ENCODE measurements at places on chromosomes 3 and 15. TPM values are rescaled to one million over a fixed set of nuclear protein-coding genes. Genes with fewer than 3 reads are reported as not detected.

SPINK8 gene
- not detected for polyA plus RNA-seq

DNA sequence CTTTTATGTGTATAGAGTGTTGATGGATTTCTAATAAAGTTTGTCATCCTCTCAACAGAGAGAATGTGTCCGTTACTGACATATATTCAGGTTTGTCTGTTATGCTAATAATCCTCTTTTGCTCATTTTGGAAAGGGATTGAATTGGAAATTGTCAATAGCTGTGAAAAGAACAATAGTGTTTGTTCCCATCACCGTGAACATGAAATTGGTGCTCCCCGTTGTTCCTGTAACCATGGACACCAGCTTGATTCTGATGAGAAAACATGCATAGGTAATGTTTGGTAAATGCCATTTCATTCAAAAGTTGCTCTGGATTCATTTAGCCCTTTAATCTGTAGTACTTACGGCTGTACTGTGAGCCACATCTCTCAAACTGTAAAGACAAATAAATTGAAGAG lies 707.0 kb upstream of the GOLIM4 start:
- no peak for DNase-seq

INAFM2 gene
- polyA plus RNA-seq, result 16.2 TPM

DNA sequence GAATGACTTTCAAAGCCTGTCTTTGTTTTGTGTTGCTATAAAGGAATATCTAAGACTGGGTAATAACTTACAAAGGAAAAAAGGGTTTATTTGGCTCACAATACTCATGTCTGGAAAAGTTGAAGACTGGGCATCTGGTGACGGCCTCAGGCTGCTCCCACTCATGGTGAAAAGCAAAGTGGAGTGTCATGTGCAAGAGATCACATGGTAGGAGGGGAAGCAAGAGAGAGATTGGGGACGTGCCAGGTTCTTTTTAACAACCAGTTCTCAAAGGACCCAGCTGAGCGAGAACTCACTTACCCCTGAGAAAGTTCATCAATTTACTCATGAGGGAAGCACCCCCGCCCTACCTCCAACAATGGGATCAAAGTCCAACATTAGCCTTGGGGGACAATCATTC lies 929.4 kb downstream of the ROBO1 start:
- DNase-seq, result no peak

SNX4 gene
- polyA plus RNA-seq, result 8.2 TPM

DNA sequence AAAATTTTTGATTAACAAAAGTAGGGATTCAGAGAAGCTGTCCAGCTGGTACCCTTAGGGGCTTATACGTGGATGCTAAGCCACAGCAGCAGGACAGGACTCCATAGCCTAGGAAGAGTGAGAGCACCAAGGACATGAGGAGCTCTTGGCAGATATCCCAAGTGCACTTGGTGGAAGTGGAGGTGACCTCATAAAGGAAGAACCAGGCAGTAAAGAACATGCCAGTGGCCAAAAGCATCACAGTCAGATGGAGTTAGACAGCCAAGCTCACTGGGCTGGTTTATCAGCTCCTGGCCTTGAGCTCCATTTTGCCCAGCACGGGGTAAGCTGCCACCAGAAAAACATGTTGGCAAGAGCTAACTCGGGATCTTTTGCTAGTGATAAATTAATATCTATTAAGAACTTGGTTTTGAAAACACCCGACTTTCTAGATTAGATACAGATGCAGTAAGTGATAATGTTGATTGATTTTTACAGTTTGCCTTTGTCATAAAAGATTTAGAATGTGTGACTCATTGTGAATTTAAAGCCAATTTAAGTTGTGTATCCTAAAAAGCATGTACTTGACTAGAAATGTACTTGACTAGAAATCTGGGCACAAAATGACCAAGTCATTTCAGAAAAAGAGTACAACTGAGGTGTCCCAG lies 108.0 kb downstream of the CMSS1 start:
- DNase-seq, result peak; percentile 64

- DNase-seq, result no peak
These were observed 21.7 kb downstream of the NBEAL2 start for GRCh38 chr3:47000922-47001730.

DNA sequence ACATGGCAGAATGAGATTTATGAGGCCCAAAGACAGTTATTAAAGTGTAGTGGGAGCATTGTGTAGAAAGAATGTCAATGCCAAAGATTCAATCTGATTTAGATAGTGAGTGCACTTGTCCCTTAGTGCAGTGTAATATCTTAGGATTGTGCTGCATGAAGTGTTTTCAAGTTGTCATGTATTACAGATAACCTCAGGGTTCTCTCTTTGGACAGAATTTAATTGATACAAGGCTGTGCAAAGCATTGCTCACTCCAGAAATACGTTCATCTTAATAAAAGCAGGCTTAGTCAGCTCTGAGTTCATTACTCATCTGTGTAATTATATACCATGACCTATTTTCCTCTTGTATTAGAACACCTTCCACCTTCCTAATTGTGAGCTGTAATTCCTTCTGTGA lies 16.0 kb upstream of the GPR171 start:
- DNase-seq, result peak; percentile 94

DNA sequence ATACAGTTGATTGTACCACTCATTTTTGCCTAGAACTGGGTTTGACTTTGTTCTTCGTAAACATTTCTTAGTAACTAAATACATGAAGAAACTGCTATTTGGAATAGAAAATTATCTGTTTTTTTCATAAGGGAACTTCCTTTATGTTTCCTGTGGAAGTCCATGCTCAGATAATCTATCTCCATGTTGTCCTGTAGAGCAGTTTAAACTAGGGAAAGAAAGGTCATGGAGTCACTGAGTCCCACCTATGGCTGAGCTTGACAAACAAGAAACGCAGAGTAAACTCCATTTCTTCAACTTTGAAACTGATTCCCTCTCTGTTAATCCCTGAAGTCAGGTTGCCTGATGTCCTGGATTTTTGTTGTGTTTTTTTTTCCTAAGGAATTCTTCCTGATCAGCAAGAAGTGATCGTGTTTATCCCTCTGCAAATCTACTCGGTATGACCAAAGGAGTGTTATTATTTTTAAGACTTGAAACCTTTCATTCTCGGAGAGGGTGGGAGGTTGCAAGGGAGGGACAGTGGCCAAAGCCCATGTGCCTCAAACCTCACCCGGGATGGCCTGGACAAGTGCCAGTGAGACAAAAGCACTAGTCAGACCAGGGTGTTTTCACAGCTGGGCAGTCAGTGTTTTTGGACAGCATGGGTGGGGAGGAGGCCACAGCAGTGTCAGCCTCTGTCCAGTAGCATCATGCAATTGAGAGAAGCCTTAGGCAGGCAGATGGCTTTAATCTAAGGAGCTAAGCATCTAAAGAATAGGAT lies 129.8 kb upstream of the PHLDB2 start:
- no peak for DNase-seq

CIDEC gene
- polyA plus RNA-seq, result 0.07 TPM

GRCh38 chr3:23421811-23422516 lies 218.8 kb downstream of the UBE2E2 start:
- no peak for DNase-seq

KLHL25 gene
- 4.1 TPM for polyA plus RNA-seq

DNA sequence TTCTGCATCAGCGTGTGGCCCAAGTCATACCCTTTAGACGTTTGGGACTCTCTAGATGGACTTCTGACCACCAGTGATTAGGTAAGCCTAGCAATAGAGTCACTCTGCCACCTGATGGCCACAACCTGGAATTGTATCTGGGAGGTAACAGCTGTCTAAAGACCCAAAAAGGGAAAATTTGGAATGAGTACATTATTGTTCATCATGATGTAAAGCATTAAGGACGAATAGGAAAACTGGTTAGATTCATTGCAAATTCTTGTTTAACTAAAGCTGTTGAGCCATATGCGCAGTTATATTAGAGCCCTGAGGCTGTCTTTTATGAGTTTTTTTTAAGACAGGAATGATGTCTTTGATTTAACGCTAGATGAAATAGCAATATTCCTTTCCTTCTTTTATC lies 63.6 kb downstream of the FAM81A start:
- DNase-seq, result peak; percentile 86

BTLA gene
- not detected for polyA plus RNA-seq

GRCh38 chr3:41288785-41289184 lies 89.5 kb downstream of the CTNNB1 start:
- no peak for DNase-seq

DNA sequence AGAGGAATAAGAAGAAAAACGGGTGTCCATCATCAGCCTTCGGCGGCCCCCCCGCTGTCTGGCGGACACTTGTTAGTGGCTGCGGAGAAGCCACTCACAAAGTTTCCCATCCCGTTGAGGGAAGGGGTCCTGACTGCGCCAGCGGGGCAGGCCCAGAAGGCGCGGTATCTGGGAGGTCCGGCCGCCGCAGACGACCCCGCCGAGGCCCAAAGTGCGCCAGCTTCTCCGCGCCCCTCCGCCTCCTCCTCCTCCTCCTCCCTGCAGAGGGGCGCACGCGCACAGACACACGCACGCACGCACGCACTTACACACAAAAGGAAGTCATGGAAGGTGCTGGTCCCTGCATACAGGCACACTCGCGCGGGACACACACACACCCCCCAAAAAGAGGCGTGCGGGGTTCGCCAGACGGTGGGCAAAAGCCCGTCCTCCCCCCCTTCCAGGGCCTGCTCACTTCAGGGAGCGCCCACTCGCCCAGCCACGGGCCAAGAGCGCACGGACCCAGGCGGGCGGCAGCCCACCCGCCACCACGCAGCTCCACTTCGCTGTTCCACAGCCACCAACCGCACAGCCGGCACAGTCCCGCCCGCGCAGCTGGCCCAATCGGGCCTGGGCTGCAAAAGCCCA lies 18.0 kb downstream of the ZNF148 start:
- no peak for DNase-seq

- DNase-seq, result peak; percentile 91
These were observed 1.4 kb downstream of the CRTAP start for GRCh38 chr3:33115024-33115768.

DNA sequence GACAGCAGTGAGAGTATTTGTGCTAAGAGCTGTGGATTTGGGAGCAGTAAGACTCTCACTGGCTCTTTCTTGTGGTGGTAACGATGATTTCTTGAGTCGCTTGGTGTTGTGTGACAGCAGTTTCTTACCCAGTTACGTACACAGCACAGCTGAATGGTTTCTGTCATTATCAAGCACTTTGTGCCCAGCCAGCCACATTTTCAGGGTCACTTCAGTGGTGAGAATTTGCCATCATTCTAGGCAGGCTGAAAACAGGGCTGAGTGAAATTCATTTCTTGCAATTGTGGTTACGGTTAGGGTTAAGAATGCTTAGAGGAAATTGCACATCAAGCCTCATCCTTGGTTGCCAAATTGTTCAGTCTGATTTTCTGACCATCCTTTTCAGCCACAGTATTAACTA lies 130.1 kb downstream of the RYR3 start:
- no peak for DNase-seq

DNA sequence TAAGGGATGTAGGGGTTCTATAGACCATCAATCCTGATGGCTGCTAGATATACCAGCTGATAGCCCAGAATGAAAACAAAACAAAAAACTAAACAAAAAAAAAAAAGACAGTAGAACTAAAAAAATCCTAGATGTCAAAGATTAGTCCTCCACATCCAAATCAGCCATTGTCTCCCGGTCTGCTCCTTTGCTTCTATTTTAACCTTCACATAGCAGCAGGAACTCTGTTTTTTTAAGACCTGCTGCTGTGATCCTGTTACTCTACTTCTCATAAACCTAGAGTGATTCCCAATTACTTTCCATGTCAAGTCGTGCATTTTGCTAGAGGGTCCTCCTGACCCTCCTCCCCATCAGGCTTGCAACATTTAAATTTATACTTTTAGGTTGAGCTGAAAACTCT lies 2.5 kb downstream of the IFT122 start:
- no peak for DNase-seq

DNA sequence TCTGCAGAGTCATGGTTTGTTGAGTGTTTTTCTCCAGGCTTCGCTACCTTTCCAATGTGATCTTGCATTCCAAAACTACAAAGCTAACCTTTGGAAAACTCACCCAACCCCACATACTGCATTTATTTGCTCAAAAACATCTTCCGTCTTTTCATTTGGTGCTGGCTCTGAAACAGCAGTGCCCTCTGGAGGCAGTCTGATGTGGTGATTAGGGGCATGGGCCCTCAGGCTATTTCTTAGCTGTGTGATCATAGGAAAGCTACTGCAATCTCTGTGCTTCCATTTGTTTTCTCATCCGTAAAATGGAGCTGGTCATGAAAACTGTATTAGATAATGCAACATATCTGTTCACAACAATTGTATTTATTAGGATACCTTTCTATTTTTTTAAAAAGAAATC lies 47.0 kb downstream of the MTHFS start:
- no peak for DNase-seq

DNA sequence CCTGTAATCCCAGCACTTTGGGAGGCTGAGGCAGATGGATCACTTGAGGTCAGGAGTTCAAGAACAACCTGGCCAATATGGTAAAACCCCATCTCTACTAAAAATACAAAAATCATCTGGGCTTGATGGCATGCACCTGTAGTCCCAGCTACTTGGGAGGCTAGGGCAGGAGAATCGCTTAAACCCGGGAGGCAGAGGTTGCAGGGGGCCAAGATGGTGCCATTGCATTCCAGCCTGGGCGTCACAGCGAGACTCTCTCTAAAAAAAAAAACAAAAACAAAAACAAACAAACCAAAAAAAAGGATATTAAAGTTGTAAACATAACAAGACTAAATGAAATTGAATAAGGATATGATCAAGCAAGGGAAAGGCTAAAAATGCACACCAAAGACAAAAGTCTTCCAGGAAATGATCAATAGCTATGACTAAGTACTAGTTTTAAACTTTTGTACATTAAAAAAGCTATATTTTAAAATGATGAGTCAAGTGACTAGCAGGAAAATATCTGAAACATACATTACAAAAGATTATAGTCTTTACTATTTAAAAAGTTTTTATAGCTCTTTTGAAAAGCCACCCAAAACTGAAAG lies 28.6 kb downstream of the KLHL6 start:
- no peak for DNase-seq

TMEM42 gene
- 17.1 TPM for polyA plus RNA-seq

GRCh38 chr3:129618901-129619671 lies 12.6 kb upstream of the PLXND1 start:
- DNase-seq, result no peak

DNA sequence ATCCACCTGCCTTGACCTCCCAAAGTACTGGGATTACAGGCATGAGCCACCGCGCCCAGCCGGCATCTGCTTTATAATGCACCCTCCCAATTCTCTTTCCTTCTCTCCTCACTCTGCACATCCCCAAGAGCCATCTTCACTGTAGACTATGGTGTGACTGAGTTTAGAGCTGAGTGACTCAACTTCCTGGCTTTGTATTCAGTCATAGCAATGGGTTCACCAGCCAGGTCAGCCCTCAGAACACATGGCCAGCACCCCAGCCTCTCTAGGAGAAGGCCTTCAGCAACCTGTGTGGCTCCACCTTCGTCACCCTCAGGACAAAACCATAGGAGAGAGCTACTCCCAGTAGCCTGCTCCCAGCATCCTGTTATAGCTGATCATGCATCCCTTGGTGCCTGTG lies 33.0 kb downstream of the ARID3B start:
- no peak for DNase-seq

XCR1 gene
- polyA plus RNA-seq, result not detected

Measured in foreskin keratinocyte (primary cell).